ENCODE measurements at places on chromosomes 2 and 18.

- no peak for DNase-seq
Observed at GRCh38 chr2:10410001-10410822, 37.9 kb downstream of the ODC1 start.

GRCh38 chr2:177254433-177255226 lies 9.9 kb downstream of the NFE2L2 start:
- DNase-seq: peak; percentile 72

DNA sequence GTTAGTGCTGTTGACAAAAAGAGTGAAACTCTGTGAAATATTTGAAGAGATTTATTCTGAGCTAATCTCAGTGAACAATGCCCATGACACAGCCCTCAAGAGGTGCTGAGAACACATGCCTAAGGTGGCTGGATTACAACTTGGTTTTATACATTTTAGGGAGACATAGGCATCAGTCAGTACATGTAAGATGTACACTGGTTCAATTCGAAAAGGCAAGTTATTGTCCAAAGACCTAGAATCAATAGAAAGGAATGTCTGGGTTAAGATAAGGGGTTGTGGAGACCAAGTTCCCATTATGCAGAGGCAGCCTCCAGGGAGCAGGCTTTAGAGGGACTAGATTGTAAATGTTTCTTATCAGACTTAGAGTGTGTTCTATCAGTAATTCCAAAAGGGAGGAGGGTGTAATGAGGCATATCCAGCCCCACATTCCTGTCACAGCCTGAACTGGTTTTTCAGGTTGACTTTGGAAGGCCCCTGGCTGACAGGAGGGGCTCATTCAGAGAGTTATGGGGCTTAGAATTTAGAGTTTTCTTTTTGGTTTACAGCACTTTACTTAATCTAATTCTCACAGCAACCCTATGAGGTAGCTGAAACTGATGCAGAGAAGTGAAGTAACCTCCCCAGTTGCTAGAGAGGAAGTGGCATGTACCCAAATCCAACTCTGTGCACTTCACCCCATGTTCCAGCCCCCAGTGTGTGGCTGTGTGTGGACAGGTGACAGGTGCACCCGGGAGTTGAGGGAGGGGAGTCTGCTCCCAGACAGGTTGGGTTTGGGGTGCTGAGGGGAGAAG lies 28.3 kb upstream of the ASAP2 start:
- no peak for DNase-seq

GRCh38 chr2:238569507-238570195 lies 142.9 kb downstream of the ASB1 start:
- no peak for DNase-seq

GRCh38 chr2:69210385-69210784 lies 176.6 kb downstream of the GFPT1 start:
- no peak for DNase-seq

- DNase-seq: no peak
Observed at GRCh38 chr18:44987371-44987770, 306.7 kb downstream of the SETBP1 start.

DNA sequence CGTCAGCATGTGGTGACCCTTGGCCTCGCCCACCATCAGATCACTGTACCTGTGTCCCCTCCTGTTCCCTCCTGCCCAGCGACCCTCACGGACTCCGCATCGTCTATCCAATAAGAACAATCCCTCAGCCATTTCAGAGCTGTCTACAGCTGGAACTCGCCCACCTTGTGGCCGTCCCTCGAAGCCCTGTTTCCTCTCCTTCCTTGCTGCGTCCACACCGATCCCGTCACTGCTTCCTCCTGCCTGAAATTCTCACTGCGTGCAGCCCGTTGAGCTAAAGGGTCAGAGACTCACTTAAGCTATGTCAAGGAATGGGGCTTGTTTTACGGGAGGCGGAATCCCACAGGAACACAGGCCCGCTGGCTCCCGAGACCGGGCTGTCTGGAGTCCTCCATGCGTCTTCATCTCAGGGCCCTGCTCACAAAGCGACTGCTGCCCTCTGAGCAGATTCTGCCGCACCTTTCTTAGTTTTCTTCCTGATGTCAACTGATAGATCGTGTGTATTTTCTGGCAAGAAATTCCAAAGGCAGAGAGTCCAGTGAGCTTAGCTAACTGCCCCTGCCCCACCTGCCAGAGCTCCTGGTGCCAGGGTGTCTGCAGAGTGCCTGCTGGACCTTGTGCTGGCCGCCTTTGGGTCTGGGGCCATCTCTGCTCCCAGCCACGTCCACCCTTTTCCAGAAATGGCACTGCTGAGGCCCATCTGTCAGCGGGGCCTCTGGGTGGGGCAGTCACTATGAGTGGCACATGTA lies 35.3 kb downstream of the KLHL29 start:
- DNase-seq: no peak

DNA sequence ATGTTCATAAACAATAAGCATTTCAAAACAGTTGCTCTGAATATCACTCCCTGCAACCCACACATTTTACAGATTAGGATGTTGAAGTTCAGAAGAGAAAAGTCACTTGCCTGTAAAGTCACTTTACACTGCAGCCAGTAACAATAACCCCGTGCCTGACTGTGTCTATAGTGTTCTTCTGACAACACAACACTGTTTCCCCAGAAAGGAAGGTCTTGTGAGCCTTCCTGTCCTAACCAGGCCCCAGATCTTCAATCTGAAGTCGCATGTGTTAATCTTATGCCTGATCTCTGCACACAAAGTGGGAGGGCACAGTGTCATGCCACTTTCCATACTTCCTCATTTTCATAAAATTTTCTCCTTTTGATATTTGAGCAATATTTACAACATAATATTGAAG lies 120.2 kb downstream of the FEZ2 start:
- no peak for DNase-seq

DNA sequence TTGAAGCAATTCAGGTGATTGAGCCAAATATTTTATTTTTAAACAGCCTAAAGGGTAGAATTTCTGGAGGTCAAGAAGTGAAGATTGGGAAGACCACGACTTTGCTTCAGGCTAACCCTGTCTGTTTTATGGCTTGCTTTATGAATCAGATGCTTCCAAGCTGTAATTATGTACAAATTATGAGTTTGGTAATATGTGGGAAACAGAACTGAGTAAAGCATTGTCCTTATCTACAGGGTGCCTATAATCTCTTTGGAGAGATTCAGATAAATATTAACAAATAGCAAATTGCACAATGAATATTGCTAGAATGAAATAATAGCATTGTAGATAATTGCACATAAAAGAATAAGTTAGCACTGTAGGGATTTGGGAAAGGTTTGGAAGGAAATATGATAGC lies 539.4 kb upstream of the CDH2 start:
- DNase-seq: no peak

DNA sequence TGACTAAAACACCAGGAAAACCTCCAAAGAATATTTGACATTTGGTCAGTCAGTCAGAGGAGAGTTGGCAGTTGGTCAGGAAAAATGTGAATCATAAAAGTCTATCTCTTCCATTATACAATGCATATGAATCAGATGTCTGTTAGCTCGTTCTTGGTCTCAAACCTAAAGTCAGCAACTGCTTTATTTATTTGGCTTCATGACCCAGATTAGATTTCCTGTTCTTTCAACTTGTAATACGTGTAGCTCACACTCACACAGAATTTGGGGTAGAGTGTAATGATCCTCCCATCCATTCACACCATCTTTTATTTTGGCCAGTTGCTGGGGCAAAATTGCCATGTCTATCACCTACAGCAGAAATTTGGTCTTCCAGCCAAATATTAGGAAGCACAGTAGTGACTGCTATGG lies 81.9 kb upstream of the COL5A2 start:
- DNase-seq: no peak

GRCh38 chr2:120109186-120110061 lies 96.5 kb downstream of the EPB41L5 start:
- DNase-seq: peak; percentile 8

DNA sequence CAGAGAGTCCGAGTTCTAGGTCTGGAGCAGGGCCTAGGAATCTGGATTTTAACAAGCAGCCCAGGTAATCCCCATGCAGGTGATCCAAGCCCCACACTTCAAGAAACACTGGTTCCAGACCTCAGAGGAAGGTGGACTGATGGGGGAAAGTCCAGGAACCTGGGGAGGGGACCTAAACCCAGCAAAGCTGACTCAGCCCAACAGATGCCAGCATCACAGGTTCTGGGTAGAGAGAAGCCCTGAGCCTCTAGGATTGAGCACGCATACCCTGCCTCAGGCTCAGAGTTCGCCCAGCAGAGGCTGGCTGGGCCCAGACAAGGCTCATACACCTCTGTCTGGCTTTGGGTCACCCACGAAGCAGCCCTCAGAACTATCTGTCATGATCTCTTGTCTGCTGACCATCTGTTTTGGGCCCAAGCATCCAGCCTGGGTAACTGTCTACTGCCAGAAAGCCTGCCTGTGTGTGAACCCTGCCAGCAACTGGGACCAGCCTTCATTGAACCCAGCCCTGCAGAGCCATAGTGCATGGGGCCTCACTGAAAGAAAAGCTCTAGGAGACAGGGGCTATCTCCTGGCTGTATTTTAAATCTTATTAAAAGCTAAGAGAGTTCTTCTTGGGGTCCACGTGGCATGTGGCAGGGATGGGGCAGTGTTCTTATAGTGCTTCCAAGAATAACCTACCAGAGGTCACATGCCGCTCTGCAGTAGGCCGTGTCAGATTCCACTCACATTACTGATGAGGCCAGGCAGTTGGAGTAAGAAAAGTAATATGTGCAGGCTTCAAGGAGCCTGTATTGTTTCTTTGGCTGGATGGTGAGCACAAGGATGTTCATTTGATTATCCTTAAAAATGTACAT lies 7.4 kb downstream of the TMEM127 start:
- no peak for DNase-seq

- DNase-seq: peak; percentile 85
Observed at GRCh38 chr2:240913810-240914644, 7.9 kb downstream of the CROCC2 start.

DNA sequence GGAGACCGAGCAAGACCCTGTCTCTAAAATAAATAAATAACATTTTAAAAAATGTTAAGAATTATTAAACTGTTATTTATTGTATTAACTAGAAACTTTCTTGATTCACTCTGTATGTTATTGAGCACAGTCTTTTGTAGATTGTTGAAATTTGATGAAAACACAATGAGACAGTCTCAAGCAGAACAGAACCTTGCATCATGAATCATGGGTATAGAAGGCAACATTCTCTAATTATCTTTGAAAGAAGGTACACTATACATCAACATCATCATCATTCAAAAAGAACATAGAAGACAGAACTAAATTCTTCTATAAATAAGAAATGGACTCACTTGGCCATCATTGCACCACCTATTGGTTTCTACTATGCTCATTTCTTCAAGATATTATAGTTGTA lies 67.7 kb downstream of the SLC8A1 start:
- DNase-seq: no peak

- no peak for DNase-seq
Observed at GRCh38 chr2:78999406-78999805, 26.1 kb upstream of the REG3G start.

- DNase-seq: no peak
Observed at GRCh38 chr2:27808984-27809383, 37.5 kb downstream of the MRPL33 start.

DNA sequence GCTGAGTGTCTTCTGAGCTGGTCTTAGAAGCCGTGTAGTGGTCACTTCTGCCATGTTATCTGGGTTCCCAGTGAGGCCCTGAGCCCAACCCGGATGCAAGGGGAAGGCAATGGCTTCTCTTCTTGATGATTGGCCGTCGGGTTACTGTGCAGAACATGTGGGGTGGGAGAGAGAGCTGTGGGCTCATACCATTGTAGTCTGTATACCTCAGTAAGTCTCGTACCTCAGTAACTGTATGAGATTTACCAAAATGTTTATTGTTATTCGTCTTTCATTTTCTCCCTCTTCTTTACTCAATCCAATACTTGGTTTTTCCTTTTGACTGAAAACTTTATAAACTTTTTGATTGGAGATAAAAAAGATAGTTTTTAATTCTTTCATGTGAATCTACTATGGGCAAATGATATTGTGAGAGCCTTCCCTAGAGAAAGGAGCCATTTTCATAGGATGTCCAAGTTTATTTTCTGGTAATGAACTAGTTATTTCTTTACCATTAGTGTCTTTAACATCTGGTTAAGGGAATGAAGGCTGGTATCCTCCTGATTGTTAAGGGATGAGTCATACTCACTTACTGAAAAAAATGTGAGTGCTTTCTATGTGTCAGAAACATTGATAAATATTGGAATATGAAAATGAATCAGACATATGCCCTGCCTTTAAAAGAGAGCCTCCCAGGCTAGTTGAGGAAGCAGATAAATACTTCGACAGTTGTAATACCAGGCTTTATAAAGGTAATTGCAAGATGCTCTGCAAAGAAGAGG lies 129.9 kb downstream of the PRPF40A start:
- DNase-seq: no peak

DNA sequence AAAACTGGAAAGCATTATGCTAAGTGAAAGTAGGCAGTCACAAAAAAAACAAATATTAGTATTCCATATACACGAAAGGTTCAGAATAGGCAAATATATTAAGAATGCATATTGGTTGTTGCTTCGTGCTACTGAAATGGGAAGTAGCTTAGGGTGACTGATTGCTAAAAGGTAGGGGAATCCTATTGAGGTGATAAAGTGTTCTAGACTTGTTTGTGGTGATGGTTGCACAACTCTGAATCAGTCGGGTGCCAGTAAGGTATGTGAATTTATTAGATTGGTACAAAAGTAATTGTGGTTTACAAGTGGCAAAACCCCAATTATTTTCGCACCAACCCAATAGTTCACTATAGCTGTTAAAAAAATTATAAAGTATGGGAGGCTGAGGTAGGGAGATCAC lies 20.7 kb downstream of the USP34 start:
- DNase-seq: no peak

GRCh38 chr2:113077921-113078320 lies 10.2 kb downstream of the IL1F10 start:
- no peak for DNase-seq

GRCh38 chr2:207148020-207148419 lies 17.7 kb downstream of the KLF7 start:
- DNase-seq: no peak

DNA sequence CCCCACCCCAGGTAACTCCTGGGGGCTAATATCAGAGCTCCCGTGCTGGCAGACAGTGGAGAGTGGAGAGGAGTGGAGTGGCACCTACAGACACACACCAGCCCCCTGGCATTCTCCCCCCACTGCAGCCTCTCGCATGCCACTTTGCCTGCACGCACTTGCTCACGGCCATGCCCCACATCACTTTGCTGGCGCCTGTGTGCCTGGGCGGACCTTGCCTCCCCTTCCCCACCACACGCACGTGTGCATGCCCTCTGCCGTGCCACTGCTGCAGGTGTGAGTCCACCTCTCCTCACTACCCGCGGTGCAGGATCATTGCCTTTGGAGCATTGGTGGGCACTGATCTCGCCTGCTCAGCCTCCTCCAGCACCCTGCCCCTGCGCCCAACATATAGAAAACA lies 72.6 kb upstream of the DOK6 start:
- no peak for DNase-seq

GRCh38 chr2:127847931-127848330 lies 10.0 kb downstream of the POLR2D start:
- DNase-seq: no peak

- DNase-seq: peak; percentile 14
Observed at GRCh38 chr18:42614619-42615293, 500.7 kb downstream of the RIT2 start.
